ENCODE measurements at places on chromosomes 4 and X.

DNA sequence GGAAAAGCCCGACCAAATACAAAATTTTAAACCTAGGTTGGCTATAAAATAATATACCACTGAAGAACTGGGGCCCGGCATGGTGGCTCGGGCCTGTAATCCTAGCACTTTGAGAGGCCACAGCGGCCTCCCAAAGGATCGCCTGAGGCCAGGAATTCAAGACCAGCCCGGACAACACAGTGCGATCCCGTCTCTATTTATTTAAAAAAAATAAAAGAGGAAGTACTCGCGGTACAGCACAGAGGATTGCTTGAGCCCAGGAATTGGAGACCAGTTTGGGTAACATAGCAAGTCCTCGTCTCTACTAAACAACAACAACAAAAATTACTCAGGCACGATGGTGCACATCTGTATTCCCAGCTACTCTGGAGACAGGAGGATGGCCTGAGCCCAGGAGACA, 44.8 kb upstream of the CDKN2AIP start:
- no peak for DNase-seq

GRCh38 chrX:8447368-8447767, 17.3 kb upstream of the VCX3B start:
- no peak for DNase-seq

DNA sequence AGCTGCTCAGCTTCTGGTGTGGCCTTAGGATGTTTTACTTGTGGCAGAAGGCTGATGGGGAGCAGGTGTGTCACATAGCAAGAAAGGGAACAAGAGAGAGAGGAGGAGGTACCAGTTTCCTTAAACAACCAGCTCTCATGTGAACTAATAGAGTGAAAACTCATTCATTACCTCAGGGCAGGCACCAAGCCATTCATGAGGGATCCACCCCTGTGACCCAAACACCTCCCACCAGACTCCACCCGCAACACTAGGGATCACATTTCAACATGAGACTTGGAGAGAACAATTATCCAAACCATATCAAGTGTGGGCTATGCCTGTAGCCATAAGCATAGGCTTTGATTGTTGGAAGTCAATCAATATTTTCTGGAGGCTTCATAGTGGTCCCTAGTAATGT, 56.0 kb downstream of the GSX2 start:
- DNase-seq = no peak

- DNase-seq = no peak
Measured at GRCh38 chr4:108168160-108168670, 517 bp downstream of the LEF1 start.

- DNase-seq = no peak
Measured at GRCh38 chr4:153518637-153519389, 52.7 kb downstream of the TMEM131L start.

DNA sequence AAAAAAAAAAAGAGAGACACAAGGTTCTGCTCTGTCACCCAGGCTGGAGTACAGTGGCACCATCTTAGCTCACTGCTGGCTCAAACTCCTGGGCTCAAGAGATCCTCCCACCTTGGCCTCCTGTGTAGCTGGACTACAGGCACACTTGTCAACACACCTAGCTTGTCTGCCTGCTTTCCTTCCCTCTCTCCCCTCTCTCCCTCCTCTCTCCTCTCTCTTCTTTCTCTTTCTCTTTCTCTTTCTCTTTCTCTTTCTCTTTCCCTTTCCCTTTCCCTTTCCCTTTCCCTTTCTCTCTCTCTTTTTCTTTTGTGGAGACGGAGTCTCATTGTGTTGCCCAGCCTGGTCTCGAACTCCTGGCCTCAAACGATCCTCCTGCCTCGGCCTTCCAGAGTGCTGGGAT, 132.1 kb downstream of the DIPK2B start:
- DNase-seq = no peak

Data from NCI-H510A treated with DMSO at 0.1 percent for 48 hours (cell line).